ENCODE measurements at places on chromosomes 3 and 15.

- DNase-seq: no peak
These were observed 56.3 kb upstream of the CGNL1 start for GRCh38 chr15:57319919-57320560.

- no peak for DNase-seq
These were observed 369 bp upstream of the U2SURP start for GRCh38 chr3:143001034-143001368.

GRCh38 chr15:66394915-66395314 is 8.2 kb downstream of the MAP2K1 start:
- DNase-seq: no peak

DNA sequence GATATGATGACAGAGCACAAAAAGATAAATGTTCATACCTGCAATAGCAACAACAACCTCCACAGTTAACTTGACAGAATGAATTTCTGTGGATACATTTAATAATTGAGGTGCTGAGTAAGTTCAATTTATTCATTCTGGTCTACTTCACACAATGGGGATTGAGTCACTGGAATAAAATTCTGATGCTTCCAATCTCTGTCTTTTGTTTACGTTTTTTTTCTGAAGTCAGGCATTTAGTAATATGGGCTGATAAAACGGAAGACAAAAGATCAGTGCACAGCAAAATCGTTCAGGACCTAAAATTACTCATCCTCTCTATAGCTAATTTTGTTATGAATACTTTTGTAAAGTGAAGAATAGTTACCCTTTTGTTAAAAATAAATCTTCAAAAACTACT is 565.9 kb upstream of the CCDC54 start:
- DNase-seq: peak; percentile 83

- no peak for DNase-seq
These were observed 115.3 kb downstream of the MEGF11 start for GRCh38 chr15:66138096-66138783.

GRCh38 chr3:158381262-158381868 is 189.6 kb upstream of the MLF1 start:
- peak; percentile 18 for DNase-seq

DNA sequence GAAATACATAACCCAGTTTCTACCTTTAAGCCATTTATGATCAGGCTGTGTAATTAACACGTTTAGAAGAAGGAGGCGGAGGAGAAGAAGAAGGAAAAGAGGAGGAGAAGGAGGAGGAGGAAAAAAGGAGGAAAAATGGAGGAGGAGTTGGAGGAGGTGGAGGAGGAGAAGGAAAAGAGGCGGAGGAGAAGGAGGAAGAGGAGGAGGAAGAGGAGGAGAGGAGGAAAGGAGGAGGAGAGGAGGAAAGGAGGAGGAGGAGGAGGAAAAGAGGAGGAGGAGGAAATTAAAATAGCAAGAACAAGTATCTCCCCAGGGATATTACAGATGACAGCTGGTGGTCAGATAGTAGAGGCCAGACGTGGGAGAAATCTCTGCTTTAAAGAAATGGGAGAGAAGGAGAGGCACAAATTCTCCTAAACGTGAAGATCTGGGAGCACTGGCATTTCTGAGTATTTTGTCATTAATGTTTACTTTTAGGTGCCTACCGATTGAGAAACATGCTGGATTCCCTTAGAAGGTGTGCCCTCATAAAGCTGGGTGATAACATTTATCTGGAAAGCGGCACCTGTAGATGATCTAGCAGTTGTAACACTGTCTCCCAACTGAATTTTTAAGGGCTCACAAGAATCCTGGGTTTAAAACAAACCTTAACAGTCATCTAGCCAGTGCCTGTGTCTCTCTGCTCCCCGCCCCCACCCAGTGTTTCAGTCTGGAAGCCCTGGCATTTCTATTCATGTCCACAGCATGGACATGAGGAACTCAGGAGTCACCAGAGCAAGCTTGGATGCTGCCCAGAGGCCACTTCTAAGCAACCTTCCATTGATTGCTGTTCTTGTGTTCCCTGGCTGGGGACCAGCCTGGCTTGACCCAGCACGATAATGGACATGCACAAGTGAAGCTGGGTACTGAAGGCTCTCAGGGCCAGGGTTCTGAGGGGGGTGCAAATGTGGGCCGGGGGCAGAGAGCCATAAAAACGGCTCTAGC is 75.2 kb downstream of the CHRNA7 start:
- no peak for DNase-seq

GRCh38 chr3:11522953-11523571 is 120.7 kb downstream of the VGLL4 start:
- DNase-seq: no peak

DNA sequence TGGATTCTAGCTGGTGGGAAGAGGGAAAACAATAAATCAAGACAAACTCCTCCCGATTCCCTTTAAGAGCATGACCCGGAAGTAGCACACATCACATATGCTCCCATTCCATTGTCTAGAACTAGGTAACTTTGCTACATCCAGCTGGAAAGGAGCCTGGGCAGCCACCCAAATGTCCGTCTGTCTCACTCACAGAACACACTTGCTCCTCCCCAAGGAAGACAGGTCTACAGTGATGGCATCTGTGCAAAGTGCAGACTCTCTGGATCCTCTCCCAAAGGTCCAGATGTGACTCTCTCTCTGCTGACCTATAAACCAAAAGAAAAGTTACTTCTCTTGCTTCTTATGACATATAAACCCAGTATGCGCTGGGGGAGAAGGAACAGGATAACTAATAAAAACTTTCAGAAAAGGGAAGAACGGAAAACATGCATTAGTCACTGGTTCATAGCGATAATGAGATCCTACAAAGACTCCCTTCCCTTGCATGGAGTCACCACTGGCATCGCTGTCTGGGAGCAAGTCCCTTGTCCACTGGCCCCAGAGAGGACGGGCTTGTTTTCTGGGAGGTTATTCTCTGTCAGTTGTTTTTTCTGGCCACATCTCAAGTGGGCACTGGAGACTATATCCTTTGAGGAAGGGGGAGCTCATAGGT is 29.8 kb upstream of the EPHB3 start:
- no peak for DNase-seq

DNA sequence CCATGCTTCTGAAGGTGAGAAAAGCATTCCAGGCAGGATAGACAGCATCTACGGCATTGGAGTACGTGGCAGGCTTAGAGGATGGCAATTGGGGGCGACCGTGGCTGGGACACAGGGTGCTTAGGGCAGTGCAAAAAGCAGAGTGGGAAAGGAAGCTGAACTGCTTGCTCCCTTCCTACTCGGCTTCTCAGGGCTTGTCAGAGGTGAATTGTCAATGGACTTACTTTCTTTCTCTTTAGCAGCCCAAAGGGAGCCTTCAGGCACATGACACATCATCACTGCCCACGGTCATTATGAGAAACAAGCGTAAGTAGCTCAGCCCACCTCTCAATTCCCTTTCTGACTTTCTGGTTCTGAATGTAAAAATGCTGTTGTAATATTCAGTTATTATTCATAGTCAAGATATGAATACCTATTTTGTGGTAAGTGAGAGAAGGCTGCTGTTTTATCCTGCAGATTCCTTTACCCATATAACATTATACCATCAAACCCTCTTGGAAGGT is 84.3 kb downstream of the KLHL25 start:
- no peak for DNase-seq

- no peak for DNase-seq
These were observed 332.4 kb downstream of the SATB1 start for GRCh38 chr3:18092726-18093125.

DNA sequence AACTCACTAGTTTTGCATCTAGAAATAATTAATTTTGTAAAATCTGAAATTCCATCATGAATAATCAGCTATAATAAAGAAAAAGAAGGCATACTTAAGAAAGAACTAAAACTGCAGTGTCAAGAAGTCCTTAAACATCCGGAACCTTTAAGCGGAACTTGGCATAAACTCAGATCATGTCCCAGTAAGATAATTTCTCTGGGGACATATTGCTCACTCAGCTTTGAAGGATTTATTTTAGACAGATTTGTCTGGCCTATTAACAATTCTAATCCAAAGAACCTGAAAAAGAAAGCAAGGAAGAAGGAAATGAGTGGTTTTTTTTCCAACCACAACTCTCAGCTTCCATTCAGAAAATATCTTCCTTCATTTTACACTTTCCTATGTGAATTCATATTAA is 850.3 kb downstream of the ROBO1 start:
- DNase-seq: peak; percentile 29

DNA sequence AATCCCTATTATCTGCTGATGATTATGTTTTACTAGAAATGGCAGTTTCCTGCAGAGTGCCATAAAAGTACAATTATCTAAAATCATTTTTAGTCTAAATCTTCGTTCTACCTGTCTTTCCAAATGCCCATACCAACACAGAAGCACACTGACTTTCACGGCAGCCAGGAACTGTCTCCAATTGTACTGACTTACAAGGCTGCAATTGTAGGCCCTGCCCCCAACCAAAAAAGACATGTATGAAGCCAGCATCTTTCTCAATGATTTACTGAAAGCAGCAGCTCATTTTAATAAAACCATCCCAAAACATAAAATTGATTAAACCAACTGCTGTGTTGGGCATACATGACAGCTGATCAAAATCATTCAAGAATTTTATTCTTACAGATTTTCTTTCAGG is 119.0 kb downstream of the TBC1D5 start:
- DNase-seq: no peak

DNA sequence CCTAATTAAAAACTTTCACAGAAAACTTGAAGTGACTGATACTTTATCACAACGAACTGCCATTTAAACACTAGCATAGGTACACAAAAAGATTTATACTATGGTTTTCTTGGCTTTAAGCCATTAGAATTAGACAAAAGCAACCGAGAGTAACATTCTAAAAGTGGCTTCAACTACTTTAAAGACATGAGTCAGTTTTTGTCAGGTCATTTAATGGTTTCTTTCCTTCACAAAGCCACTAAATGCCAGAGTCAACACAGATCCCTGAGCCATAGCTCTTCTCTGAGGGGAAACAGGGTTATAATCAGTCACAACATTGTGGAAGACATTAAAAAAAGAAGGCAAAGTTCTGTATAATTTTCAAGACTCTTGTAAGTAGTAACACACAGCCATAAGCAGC is 54.6 kb downstream of the CAPN3 start:
- no peak for DNase-seq

DNA sequence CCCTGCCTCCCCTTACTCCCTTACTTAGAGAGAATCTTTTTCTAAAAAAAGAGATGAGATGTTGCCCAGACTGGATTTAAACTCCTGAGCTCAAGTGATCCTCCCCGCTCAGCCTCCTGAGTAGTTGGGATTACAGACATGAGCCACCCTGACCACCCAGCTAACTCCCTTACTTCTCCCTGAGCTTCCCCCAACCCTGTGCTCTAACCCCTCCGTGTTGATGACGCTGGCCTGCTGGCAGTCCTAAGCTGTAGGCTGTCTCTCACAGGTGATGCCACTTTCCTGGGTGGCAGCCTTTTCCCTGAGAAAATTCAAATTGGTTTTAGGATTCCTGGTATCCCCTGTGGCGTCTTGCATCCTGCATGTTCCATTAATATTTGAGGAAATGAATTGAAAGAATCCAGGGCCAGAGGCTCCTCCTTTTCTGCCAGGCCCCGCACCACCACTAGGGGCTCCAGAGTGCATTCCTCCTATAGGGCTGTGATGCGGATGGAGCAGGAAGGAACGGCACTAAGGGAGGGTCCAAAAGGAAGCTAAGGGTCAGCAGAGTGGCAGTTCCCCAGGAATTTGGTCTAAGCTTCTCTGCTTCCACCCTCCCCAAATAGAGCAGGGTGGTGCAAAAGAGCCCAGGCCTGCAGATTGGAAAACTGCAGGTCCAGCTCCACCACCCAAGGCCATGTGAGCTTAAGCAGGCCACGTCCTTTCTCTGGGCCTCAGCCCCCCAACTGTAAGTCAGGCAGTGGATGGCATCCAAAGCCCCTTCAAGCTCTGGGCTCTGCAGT is 101.1 kb downstream of the DAPK2 start:
- peak; percentile 56 for DNase-seq

DNA sequence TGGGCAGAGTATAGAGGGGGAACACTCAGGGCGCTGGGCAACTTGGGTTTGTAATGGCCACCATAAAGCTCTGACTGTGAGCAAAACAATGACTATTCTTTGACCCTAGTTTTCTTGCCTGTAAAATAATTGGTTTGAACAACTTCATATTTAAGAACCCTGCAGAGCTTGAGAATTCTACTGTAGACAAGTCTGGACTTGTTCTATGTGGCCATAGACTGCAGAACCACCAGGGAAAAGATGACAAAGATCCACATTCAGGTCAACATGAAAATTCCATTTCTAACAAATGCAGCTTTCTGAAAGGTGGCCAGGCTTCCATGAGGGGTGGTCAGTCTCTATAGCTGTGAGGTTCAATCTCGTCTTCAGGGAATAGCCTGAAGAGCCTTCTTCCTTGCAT is 239.4 kb upstream of the LRRN1 start:
- DNase-seq: no peak

DNA sequence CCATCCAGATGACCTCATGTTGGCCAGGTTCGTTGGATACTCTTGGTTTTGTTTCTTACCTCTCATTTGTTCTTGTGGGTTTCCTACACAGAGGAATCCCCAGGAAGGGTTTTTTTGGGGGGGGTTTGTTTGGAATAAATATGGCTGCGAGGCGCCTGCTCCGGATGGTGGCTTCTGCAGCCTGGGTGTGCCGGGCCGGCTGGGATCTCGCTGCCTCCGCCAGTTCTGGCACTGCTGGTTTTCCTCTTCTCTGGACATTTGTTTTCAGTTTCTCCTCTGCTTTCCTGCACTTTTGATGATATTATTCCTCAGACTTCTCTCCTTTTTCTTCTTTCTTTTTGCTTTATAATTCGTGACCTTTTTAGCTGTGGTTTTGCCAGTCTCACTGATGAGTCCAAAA is 187.4 kb downstream of the OR4M2 start:
- DNase-seq: no peak

GRCh38 chr3:60770532-60770931 is 480.7 kb downstream of the FHIT start:
- no peak for DNase-seq

GRCh38 chr3:119731560-119732343 is 28.9 kb downstream of the CFAP91 start:
- DNase-seq: peak; percentile 83

- DNase-seq: no peak
These were observed 31.8 kb upstream of the KLHL6 start for GRCh38 chr3:183587336-183587735.

- peak; percentile 44 for DNase-seq
These were observed 67.7 kb upstream of the NSMCE3 start for GRCh38 chr15:29337156-29337959.
